WTC11 (cell line): ENCODE measurements at places on chromosomes 7 and 10. TPM values are rescaled to one million over a fixed set of nuclear protein-coding genes. Genes with fewer than 3 reads are reported as not detected.

DNA sequence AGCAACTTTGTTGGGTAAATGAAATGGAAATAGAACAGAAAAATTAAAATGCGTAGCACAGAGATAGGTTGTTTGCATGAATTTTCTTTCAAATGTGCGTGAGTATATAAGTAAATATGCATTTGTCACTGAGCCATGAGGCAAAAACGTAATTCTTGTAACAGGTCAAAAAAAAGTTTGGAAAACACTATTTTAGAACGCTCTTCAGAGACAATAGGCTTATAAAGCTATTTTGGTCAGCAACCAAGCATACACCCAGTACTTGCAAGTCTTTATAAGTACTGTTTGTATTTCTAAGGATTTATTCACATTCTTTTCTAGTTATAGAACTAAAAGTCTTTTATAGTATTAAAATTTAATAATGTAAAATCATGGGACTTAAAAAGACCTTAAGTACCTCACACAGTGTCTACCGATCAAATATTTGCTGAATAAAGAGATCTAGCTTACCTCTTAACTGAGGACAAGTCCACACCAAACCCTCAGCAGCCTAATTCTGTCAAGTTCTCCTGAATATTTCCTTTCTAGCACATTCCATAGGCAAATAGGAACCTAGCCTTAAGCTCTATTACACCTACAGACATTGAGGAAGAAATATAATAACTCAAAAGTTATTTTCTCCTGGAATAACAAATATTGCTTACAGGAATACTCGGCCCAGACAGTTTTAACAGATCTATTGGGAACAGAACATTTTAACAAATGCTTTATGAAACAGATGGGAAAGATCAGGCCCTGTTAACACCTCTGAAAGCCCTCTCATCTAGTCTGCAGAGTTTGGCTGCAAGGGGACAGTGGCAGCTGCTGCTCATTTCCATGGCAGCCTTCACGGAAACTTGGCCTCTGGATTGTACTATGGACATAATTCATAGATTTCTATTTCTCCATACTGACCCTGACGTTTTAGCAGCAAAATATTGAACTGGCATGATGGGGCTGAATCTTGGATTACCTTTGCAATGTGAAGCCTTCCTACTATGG is 8.8 kb downstream of the CRPPA start:
- H3K27me3 ChIP-seq, result no peaks in the 10 kb centered on the region
- H3K4me3 ChIP-seq, result no peak overlapping the region
- no peaks in the 10 kb centered on the region for H3K36me3 ChIP-seq

The ERVW-1 gene
- 0.07 to 0.14 TPM in 2 of 3 replicates, not detected in the other for total RNA-seq

GRCh38 chr7:115864082-115864481 is 166.5 kb downstream of the TFEC start:
- no peaks in the 10 kb centered on the region for H3K27me3 ChIP-seq
- H3K4me3 ChIP-seq, result no peak overlapping the region

DNA sequence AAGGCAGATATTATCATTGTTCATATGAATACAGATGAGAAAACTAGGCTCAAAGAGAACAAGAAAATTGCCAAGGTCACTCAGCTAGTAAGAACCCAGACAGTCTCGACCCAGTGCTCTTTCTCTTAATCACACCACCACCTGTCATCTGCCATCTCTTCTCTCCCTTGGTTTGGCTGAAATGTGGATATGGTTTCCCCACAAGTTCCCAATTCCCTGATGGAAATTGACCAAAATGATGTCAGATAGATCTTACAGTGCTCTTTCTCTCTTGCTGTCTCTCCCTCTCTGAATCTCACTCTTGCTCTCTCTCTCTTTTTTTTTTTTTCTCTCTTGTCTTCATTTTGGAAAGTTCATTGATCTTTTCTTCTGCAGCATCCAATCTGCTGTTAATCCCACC is 9.1 kb downstream of the C10orf90 start:
- H3K36me3 ChIP-seq, result no peaks in the 10 kb centered on the region
- no peak for DNase-seq
- no peak overlapping the region for H3K27ac ChIP-seq
- no peaks in the 10 kb centered on the region for H3K4me1 ChIP-seq

GRCh38 chr7:12802070-12802469 is 114.6 kb downstream of the ARL4A start:
- H3K4me3 ChIP-seq, result no peak overlapping the region
- DNase-seq, result no peak
- H3K4me1 ChIP-seq, result peaks cover 39% of the 10 kb centered on the region
- H3K27ac ChIP-seq, result no peak overlapping the region

GRCh38 chr10:46319389-46319788 is 32.6 kb downstream of the ANTXRL start:
- H3K4me1 ChIP-seq, result peaks cover 19% of the 10 kb centered on the region
- H3K27me3 ChIP-seq, result no peaks in the 10 kb centered on the region
- H3K27ac ChIP-seq, result no peak overlapping the region
- H3K4me3 ChIP-seq, result no peak overlapping the region
- DNase-seq, result no peak

The VAX1 gene
- total RNA-seq, result 0.04 TPM in 1 of 3 replicates, not detected in the others

The EIF5AL1 gene
- total RNA-seq, result 0.17 to 0.23 TPM (median 0.21 TPM) in 3 replicates

DNA sequence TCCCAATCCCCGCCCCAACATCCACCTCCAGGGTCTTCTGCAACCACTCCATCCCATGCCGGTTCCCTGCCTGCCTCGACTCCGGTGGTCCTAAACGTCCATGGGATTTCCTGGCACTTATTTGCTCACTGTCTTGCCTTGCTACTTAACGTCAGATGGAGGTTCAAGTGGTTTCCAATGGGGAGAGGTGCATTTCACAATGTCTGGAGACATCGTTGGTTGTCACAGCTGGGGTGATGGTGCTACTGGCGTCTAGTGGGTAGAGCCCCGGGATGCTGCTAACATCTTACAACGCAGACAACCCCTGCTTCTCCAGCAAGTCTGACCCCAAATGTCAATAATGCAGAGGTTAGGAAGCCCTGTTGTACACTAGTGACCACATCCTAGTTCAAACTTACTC is 82.9 kb upstream of the ANLN start:
- H3K27me3 ChIP-seq, result no peaks in the 10 kb centered on the region
- peaks cover 27% of the 10 kb centered on the region for H3K4me1 ChIP-seq
- no peak overlapping the region for H3K4me3 ChIP-seq
- DNase-seq, result no peak
- H3K36me3 ChIP-seq, result no peaks in the 10 kb centered on the region; the same call in 1 of the 2 replicates
- H3K27ac ChIP-seq, result no peak overlapping the region

- H3K36me3 ChIP-seq, result peaks cover 27% of the 10 kb centered on the region
- no peaks in the 10 kb centered on the region for H3K27me3 ChIP-seq
- H3K27ac ChIP-seq, result peak overlapping the region; percentile 99
- DNase-seq, result no peak
- H3K4me3 ChIP-seq, result peak overlapping the region; percentile 97
Measured at GRCh38 chr7:30596014-30596641, 1.4 kb downstream of the GARS1 start.

DNA sequence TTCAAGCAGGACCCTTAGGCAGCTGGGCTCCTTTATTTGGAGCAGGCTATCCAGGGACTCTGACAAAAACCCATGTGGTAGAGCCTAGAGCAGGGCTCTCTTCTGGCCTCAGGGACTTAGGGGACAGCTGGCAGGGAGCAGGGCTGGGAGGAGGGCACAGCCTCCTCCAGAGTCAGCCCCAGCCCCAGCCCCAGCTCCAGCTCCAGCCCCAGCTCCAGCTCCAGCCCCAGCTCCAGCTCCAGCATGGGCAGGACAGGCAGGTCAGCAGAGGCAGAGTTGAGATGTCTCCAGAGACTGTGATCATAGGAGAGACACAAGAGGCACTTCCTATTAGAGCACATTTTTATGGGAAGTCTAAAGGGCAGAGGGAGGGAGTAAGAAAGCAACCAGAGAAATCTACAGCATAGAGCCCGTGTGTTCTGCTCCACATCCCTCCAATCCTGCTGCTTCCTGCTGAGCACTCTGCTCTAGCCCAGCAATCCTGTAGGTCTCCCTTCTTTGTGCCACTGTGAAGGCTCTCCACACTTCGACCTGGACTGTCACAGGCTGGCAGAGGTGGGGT is 13.3 kb upstream of the C10orf53 start:
- H3K36me3 ChIP-seq, result no peaks in the 10 kb centered on the region
- H3K27me3 ChIP-seq, result peaks cover 56% of the 10 kb centered on the region
- H3K4me1 ChIP-seq, result peaks cover 14% of the 10 kb centered on the region
- H3K27ac ChIP-seq, result no peak overlapping the region
- DNase-seq, result no peak

DNA sequence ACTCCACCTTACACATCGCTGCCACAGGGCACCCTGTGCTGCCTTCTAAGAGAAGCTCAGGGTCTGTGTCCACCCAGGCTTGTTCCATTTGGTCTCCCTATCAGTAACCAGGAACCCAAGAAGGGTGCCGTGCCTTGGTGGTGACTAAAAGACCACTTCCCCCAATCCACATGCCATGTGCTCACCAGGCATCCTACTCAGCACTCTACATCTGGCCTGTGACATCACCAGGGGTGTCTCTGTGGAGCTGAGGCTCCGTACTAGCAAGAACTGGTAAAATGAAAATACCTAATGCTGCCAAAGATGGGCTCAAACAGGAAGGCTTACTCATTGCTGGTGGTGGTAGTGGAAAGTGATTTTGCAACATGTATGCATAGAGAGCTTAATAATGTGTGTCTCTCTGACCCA is 19.0 kb upstream of the C10orf71 start:
- DNase-seq, result no peak
- no peaks in the 10 kb centered on the region for H3K4me1 ChIP-seq
- no peak overlapping the region for H3K27ac ChIP-seq
- H3K4me3 ChIP-seq, result no peak overlapping the region
- H3K27me3 ChIP-seq, result no peaks in the 10 kb centered on the region

DNA sequence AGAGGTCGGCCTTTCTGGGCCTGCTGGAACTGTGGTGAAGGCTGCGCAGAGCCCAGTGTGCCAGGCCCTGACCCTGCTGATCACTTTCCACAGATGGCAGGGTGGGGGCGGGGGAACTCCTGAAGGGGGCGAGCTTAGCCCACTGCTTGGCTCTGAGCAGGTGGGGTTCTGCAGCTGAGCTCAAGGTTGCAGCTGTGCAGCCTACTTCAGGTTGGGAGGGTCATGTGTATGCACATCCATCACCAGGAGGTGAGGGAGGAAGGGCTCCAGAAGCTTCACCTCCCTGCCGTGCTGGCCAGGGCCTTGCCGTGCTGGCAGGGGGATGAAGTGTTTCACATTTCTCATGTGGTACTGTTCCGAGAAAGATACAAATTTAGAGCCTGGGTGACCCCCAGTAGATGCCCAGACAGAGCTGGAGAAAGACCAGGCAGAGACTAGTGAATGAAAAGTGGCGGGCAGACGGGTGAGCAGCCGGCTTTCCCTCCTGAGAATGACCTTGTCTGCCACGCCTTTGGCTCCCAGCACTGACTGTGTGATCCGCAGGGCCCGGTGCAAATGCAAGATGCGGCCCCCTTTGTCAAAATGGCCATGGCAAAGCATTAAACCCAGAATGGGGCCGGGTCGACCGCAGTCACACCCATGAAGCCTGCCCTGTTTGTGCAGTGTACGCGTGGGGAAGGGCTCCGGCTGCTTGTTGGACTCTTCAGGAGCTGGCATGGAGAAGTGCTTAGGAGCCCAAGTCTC is 25.2 kb downstream of the FAM241B start:
- H3K27ac ChIP-seq, result no peak overlapping the region
- H3K36me3 ChIP-seq, result no peaks in the 10 kb centered on the region
- peaks cover 3% of the 10 kb centered on the region for H3K27me3 ChIP-seq
- H3K4me1 ChIP-seq, result peaks cover 40% of the 10 kb centered on the region
- no peak for DNase-seq

DNA sequence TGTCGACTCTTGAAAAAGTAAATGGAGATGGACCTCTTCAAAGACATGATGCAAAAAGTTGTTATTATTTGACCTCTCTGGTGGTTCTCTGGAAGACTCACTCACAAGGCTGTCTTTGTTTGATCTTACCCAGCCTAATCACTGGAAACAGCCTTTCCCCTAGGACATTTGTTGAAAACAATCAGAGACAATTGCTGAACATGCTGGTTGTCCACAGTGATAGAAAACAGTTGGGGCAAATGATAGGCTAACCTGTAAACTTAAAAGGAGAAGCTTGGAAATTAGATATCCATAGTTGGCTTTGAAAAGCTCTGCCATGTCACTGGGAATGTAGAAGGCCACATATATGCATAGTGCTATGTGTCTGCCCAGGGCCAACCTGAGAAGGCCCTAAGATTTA is 22.9 kb upstream of the TES start:
- no peak overlapping the region for H3K27ac ChIP-seq
- no peak overlapping the region for H3K4me3 ChIP-seq
- H3K4me1 ChIP-seq, result no peaks in the 10 kb centered on the region
- DNase-seq, result no peak
